Astrocyte of the cerebellum (primary cell): ENCODE measurements at places on chromosomes 2 and 18.

DNA sequence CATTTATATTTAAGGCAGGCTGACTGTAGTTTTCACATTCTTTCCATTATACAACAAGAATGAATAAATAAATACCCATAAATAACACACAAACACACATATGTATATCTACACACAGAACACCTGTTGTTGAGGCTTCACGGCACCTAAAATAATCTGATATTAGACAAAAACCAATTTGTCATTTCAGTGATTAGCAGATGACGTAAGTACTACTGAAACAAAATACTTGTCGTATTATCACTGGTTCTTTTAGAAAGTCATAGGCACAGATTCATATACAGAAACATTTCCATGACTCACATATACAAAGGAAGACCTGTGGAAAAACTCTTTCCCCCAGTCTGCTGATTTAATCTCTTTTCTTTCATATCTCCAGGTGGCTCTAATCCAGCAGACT is 1113.4 kb upstream of the FANCL start:
- DNase-seq: no peak

GRCh38 chr2:112005406-112006075 is 49.5 kb upstream of the TMEM87B start:
- DNase-seq: no peak

DNA sequence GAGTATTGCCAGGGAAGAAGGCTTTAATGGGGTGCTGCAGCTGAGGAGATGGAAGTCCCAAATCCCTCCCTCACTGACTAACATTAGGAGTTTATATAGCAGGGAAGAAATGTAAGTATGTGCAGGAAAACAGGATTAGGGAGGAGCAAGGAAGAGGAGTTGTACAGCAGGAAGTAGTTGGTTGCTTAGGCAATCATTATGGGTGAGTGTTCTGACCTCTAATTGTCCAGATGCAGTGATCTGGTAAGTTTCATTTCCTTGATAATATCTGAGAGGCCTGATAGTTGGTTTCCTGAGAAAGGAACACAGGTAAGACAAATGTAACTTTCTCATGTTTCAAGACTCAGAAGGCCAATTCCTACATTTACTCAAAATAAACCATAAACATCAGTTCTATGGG is 331.9 kb upstream of the GULP1 start:
- DNase-seq: no peak

- no peak for DNase-seq
These were observed 34.3 kb downstream of the MAL start for GRCh38 chr2:95059656-95060370.

GRCh38 chr2:7627583-7627982 is 710.4 kb downstream of the RNF144A start:
- DNase-seq: no peak

GRCh38 chr2:45711224-45711623 is 59.7 kb downstream of the PRKCE start:
- DNase-seq: no peak

- DNase-seq: peak; percentile 82
These were observed 37.5 kb downstream of the PAX8 start for GRCh38 chr2:113240915-113241911.

GRCh38 chr18:45521136-45521535 is 94.1 kb upstream of the SLC14A2 start:
- DNase-seq: peak; percentile 72

GRCh38 chr2:43840965-43841364 is 2.2 kb downstream of the ABCG8 start:
- DNase-seq: no peak

DNA sequence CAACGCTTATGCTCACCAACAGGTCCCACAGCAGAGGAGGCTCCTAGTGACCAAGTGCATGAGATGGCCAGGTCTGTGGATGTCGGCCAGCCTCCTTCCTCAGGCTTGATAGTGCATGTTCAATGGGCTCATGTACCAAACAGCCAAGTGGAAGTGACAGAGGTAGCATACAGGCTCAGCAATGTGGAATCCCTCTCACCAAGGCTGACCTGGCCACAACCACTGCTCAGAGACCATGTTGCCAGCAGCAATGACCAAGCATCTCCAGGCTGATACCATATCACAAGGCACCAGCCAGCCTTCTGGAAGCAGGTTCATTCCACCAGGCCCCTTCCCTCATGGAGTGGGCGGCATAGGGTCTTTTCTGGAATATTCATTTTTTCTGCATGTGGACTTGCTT is 61.5 kb downstream of the REEP1 start:
- DNase-seq: no peak

DNA sequence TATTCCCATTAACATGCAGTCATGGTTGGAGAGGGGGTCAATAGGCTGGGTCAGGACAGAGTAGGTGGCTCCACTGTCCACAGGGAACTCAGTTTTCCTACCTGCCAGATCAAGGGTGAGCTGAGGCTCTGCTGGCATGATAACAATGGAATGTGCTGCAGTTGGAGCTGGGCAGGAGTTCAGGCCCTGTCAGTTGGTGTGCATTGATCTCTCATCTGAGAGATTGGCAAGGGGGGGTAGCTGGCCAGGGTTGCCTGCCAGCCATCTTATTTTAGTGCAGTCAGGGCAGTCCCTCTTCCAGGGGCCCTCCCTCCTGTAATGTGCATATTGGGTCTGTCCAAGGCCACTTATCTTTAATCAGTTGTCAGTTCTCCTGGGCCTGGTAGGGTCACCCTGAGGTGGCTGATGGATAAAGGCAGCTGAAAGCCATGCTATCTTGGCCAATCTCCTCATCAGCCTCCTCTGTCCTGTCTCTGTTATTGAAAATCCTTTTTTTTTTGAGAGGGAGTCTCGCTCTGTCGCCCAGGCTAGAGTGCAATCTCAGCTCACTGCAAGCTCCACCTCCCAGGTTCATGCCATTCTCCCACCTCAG is 38.1 kb upstream of the CCBE1 start:
- no peak for DNase-seq

DNA sequence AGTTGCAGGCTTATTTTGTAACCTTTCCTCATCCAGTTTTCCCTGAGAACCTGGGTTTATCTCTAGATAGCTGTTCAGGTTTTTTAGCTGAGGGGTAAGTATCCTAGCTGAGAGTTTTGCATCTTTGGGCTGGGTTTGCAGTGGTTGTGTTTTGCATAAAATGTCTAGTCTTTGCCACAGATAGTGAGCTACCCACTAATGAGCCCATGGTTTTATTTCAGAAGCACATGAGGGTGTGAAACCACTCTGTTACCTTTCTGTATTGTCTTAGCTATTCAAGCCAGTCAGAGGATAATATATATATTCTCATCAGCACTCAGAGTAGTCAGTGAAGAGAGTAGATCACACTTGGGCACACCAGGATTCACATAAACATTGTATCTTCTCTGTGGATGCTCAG is 24.6 kb upstream of the TXNDC2 start:
- DNase-seq: no peak

DNA sequence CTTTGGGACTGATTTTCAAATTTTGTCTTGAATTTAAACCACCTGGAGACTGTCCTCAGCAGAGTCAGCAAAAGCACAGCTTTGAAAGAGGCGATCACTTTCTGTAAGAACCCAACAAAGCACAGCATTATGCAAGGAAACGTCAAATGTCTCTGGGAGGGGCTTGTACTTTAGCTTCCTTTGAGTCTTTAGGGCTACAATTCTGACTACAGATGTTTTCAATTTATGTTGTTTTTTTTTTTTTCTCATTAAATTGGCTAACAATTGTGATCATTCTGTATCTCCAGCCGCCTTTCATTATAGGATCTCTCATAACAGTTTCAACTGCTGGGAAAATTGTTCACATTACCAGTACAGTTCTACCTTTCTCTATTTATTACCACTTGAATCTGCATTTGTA is 48.3 kb downstream of the COL3A1 start:
- no peak for DNase-seq

DNA sequence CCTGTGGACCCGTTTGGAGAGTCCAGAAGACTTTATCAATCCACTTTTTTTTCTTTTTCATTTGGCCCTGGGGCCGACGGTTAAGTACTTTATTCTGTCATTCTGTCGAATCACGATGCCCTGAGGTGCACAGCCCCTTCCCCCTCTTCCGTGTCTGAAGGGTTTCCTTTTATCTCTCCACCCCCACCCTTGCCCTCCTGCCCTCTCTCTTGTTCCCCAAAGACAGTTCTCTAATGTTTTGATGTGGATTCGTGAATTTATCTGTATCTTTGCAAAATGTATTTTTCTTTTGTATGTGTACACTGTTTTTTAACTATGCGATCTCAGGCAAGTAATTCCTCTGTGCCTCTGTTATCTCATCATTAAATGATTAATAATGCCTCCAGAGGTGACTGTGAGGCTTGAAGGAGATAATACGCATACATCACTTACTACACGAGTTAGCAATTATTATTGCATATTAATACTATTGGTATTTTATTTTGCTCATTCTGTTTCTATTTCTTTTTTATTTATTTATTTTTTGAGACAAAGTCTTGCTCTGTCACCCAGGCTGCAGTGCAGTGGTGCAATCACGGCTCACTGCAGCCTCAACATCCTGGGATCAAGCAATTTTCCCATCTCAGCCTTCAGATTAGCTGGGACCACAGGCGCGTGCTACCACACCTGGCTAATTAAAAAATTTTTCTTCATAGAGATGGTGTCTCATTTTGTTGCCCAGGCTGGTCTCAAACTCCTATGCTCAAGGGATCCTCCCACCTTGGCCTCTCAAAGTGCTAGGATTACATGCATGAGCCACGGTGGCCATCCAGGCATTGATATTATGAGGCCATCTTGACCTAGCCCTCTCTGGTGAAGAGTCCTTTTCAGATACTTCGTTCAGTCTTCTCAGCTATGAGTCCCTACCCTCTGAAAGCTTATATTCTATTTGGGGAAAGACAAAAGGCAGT is 1.4 kb upstream of the CASP8 start:
- DNase-seq: no peak

DNA sequence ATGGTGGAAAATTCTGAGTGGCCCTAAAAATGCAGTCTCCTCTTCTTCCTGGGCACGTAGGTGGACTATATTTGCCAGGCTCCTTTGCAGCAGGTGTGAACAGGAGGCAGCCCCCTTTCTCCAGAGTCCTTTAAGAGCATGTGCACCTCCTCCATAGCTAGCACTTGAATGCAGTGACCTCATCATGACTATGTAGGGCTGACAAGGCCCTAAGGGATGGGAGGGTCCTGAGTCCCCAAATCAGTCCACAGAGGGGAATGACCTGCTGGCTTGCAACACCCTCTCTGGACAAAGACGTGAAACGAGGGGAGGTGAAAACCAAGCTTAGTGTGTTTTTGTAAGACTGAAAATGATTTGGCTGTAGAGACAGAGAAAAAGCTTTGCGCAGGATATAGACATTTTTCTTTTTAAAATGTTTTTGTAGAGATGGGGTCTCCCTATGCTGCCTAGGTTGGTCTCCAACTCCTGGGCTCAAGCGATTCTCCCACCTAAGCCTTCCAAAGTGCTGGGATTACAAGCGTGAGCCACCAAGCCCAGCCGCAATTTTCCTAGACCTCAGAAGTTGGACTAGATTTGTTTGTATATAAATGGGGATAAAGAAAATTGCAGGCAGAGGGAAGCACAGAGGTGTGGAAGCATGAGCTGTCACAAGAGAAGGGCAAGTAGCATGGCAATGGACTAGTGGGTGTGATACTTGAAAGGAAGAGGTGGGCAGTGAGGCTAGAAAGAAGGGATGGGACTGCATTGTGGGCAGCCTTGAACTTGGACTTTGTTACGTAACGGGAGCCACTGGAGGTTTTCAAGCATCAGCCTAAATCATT is 28.8 kb downstream of the LONRF2 start:
- no peak for DNase-seq

- DNase-seq: no peak
These were observed 32.0 kb upstream of the ACYP2 start for GRCh38 chr2:54083445-54083844.

DNA sequence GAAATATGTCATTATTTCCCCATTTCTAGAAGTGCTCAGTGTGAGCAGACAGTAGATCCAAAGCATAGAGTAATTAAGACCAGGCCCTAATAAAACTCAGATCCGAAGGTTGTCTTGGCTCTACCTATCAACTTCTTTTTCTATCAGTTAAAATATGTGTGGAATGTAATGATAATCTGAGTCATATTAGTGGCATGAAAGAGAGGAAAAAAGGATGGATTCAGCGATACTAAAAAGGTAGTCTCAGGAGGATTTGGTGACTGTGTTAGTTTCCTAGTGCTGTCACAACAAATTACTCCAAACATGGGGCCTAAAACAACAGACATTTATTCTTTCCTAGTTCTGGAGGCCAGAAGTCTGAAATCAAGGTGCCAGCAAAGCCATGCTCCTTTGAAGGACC is 103.7 kb upstream of the NABP1 start:
- DNase-seq: no peak

DNA sequence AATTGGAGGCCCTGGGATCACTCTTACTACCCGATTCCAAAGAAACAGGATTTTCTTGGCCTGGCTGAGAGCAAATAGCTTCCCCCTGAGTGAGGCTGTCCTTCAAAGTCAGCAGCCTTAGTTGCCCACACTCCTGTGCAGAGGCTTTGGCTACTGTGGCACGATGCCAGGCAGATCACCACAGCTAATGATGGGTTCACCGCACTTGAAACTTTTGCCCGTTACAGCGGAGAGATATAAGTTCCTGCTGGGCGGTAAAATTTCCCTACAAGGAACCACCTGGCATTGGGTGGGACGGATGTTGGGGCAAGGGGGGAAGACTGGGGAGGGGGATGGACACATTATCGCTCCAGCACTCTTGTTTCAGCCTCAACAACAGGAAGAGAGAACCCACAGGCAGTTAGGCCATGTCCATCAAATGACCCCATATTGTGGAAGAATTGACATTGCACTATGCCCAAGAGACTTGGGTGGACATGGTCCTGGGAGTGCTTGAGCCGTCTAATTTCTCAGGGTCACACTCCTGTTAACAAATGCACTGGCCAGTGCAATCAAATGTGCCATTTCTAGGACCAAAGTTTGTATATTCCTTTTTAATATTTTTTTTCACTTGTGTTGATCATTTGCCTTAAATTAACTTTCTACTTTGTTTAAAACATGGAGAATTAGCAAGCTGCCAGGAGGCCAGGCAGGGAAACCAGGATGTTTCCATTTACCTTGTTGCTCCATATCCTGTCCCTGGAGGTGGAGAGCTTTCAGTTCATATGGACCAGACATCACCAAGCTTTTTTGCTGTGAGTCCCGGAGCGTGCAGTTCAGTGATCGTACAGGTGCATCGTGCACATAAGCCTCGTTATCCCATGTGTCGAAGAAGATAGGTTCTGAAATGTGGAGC is 4.4 kb downstream of the IL1B start:
- no peak for DNase-seq
